Gastroesophageal sphincter (tissue), 4 donors: ENCODE measurements at places on chromosomes 16 and 17. TPM values are rescaled to one million over a fixed set of nuclear protein-coding genes. Genes with fewer than 3 reads are reported as not detected.
A peak's percentile ranks its signal among the peaks of the same experiment; 100 is the strongest.

DNA sequence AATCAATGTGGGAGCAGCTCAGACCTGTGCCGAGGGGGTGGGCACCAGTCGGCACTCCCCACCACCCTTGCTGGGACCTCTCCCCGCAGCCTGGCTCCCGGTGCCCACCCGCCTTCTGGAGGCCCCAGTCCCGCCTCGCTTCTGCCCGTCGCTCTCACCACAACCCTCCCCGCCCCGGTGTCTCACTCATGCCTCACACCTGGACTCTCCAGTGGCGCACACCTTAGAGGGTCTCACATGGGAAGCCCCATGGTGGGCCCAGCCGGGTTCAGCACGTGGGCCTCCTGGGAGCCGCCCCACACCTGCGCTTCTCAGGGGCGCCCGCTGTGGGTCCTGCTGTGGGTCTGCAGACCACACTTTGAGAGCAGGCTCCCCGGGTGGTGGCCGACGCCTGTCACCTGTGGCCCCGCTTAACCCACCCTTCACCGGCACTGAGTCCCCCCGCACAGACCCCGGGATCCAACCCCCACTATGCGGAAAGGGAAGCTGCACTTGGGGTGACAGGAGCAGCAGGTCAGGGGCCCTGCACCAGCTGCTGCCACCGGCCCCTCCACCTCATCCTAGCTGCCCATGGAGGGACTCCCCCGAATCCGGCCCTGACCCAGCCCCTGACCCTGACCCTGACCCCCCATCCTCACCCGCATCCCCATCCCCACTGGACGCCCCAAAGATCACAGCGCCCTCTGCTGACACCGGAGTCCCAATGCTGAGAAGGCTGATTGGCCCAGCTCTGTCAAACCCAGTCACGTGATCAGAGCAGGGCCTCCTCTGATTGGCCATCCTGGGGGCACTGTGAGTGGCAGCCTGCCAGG, 27.4 kb upstream of the SLC38A10 start:
- ATAC-seq, result no peak

PPL gene
- total RNA-seq, result 75.9 TPM

KRT9 gene
- not detected for total RNA-seq

DNA sequence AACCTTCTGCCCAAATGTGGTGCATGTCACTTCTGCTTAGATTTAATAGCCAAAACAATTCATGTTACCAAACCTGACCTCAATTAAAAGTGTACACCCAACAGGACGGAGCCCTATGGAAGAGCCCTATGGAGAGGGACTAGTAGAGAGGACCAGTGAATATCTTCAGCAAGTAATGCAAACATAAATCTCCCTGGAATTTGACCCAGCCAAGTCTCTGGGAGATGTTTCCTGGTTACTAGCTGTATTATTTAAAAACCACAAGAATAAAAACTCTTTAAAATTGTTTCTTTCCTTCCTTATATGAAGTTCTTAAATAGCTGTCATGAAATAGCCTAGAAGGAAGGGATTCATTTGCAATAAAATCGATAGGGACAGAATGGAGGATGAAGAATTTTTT, 255.8 kb downstream of the CDH11 start:
- no peak for ATAC-seq

- ATAC-seq, result no peak
These were observed 195.2 kb upstream of the CHMP6 start for GRCh38 chr17:80796430-80796861.

- ATAC-seq, result no peak
These were observed at the start of gene CMTM2 for GRCh38 chr16:66578651-66579531. Gene CMTM2 (plus strand): TSS chr16:66579463. CDS start chr16:66579608, 145 bp downstream.

DNA sequence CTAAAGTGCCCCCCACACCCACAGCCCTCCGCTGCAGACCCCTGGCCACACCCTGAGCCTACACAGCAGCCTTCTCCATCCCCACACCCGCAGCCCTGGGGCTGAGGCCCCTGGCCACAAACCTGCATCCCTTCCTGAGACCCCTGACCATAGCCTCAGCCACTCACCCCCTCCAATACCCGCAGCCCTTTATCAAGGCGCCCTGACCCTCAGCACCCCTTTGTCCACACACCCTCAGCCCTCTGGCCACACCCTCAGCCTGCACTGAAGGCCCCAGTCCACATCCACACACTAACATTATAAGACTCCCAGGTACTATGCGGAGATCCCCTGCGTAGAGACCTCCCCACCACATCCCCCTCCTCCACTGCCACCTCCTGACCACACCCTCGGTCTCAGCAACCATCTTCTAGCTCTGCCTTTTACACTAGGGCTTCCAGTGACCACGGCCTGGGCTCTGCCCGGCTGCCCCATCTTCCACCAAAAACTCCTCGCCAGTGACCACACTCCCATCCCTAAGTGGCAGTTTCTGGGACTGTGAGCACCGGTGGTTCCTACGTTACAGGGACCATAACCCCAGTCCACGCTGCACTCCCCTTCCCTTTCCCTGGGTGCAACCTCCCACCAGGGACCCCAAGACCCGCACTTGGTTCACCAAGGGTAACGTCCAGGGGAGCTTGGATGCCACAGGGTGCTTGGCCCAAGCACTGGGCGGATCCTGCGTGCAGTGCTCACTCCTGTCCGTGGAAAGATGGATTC, 818 bp downstream of the TPPP3 start:
- ATAC-seq, result no peak

COQ9 gene
- 91.4 TPM for total RNA-seq

DNA sequence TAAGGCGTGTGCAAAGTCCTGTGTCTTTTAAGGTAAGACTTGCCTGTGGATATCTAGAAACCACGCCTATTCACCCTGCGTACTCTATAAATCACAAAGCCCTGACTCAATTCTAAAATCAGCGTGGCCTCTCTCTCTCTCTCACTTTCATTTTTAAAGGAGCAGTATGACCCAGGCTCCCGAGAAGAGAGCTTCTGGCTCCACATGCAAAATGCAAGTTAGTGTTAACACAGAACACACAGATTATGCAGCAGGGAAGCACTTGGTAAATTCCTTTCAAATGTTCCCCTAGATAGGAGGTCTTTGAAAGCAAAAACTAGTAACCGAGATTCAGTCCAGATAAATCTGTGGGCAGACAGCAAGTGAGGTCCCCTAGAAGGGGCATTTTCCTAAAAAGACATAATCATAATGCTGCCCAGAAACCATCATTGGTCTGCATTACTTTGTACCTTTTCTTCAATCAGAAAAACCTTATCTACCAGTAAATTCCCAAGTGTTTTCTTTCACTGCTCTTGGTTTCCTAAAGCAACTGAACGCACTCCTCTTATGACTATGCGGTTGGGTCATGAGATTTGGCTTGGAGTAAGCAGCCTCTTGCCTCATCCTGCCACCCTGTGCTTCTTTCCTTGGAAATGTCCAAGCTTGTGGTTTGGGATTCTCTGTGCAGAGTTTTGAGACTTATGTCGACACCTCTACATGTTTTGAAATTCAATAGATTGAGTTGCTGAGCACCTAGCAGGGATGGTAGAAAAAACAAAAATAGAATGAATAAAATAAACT, 31.7 kb upstream of the KCNJ2 start:
- peak; percentile 97 for ATAC-seq

DNA sequence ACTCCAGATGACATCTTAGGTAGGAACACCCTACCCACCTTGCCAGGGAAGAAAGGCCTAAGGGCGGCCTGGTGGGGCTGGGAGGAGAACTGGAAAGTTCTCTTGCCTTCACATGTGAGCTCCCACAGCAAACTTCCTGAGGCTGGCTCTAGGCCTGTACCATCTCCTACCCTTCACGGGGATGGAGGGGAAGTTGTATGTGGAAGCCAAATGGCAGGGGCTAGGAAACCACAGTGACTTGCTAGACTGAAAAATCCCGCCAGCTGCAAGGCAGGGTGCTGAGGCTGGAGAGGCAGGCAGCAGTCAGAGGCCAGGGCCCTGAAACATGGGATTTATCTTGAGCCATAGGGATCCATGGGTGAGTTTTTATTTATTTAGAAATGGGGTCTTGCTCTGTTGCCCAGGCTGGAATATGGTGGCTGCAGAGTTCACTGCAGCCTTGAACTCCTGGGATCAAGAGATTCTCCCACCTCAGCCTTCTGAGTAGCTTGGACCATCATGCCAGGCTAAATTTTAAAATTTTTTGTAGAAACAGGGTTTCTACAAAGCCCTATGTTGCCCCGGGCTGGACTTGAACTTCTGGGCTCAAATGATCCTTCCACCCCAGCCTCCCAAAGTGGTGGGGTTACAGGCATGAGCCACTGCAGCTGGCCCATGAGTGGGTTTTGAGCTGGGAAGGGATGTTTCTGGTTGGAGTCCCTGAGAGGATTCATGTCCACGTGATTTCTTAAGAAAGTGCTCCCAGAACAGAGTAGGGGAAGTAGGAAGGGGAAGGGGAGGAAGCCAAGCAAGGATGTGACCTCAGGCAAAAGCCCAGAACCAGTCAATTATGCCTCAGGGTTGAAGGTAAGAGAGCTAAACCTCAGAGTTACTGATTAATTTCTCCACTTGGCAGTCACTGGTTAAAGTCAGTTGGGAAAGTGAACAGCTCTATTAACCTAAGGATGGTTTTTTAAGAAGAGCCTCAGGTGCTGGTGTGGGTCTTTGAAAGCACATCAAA, 4.0 kb upstream of the KAT8 start:
- no peak for ATAC-seq

DNA sequence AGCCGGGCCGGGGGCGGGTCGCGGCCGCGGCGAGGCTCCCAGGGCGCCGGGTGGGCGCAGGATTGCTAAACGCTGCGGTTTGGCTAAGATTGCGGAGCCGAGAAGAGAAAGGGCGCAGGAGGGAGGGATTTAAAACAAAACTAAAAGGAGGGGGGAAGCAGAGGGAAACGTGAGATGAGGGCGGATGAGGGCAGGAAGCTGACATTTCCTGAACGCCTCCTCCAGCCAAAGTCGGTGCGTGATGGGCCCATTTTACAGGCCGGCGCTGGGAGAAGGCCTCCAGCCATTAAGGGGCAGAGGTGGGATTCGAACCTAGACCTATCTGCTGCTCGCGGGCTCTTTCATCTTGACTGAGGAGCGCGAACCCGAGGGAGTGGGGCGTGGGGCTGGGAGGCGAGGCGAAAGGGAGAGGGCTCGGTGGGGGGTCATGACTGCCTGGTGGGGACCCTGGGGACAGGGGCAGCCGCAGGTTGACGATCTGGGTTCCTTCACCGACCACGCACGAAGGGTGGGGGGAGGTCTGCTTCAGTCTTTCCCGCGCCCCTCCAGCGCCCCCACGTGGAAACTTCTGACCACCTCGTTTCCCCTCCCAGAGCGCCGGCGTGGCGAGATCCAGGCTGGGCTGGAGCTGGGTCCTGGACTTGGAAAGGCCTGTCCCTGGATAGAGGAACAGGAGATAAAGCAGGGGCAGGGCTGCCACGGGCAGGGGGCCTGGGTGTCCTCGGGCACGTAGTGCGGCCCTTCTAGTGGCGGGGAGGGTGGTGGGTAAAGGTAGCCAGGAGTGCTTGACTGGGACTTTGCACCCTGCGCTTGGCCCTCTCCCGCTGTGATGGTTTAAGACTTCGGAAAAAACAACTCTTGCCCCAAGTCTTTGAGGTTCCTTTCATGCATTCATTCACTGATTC, 3.8 kb upstream of the TAC4 start:
- peak; percentile 83 for ATAC-seq

- no peak for ATAC-seq
These were observed 14.2 kb upstream of the CCR7 start for GRCh38 chr17:40579471-40579870.

NOXO1 gene
- total RNA-seq, result 1.1 TPM

DNA sequence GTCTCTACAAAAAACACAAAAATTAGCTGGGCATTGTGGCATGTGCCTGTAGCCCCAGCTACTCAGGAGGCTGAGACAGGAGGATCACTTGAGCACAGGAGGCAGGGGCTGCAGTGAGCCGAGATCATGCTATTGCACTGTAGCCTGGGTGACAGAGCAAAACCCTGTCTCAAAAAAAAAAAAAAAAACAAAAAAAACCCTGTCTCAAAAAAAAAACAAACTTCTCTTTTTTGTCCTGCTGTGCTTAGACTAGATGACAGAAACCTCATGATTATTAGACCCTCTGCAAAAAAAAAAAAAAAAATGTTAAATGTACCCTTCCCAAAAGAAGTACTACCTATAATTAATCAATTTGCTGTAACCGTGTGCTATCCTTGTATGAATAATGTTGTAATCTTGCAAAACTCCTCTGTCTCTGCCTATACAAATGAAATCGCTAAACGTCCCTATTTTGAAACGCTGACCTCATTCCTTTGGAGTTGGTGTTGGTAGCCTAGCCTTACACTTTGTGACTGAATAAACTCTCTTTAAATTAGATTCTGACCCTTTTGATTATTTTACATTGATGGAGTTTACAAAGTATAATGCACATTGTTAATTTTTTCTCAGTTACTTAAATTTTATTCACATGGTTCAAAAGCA, 13.6 kb upstream of the DHRS7B start:
- ATAC-seq, result no peak

DNA sequence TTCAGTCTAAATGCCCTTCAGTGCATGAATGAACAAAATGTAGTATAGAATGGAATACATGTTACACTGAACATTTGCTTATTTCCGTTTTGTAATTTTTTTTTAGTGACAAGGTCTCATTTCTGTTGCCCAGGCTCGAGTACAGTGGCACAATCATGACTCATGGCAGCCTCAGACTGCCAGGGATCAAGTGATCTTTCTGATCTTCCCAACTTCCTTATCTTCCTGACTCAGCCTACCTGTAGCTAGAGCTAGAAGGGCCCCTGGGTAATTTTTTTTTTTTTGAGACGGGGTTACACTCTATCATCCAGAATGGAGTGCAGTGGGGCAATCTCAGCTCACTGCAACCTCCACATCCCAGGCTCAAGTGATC, 7.3 kb upstream of the SLX4 start:
- no peak for ATAC-seq

DNA sequence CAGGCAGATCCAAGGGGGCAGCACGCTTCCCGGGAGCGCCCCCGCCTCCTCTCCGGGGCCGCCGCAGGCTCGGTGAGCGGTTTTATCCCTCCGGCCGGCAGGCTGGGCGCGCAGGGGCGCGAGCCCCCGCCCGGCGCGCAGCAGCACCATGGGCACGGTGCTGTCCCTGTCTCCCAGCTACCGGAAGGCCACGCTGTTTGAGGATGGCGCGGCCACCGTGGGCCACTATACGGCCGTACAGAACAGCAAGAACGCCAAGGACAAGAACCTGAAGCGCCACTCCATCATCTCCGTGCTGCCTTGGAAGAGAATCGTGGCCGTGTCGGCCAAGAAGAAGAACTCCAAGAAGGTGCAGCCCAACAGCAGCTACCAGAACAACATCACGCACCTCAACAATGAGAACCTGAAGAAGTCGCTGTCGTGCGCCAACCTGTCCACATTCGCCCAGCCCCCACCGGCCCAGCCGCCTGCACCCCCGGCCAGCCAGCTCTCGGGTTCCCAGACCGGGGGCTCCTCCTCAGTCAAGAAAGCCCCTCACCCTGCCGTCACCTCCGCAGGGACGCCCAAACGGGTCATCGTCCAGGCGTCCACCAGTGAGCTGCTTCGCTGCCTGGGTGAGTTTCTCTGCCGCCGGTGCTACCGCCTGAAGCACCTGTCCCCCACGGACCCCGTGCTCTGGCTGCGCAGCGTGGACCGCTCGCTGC, 832 bp downstream of the CDK5R1 start:
- ATAC-seq, result no peak

GRCh38 chr16:4350365-4350786, 745 bp downstream of the PAM16 start:
- ATAC-seq, result no peak
